NCI-H1092 treated with DMSO at 0.1 percent for 48 hours (cell line): ENCODE measurements at places on chromosomes 7 and 10.

DNA sequence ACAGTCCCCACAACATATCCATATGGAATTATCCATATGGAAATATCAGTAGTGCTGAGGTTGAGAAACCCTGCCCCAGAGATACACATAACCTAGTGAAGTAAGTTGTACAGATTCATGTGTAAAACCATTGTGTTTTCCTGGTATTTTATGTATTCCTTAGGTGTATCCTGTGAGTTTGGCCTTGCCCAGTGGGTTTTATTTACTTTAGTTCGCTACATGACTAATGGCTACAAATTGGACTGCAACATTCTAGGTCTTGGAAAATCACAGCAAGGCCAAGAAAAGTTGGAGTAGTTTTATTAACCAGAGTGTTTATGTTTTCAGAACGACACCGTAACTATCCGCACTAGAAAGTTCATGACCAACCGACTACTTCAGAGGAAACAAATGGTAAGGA is 1.4 kb downstream of the RPS24 start:
- no peak for DNase-seq

DNA sequence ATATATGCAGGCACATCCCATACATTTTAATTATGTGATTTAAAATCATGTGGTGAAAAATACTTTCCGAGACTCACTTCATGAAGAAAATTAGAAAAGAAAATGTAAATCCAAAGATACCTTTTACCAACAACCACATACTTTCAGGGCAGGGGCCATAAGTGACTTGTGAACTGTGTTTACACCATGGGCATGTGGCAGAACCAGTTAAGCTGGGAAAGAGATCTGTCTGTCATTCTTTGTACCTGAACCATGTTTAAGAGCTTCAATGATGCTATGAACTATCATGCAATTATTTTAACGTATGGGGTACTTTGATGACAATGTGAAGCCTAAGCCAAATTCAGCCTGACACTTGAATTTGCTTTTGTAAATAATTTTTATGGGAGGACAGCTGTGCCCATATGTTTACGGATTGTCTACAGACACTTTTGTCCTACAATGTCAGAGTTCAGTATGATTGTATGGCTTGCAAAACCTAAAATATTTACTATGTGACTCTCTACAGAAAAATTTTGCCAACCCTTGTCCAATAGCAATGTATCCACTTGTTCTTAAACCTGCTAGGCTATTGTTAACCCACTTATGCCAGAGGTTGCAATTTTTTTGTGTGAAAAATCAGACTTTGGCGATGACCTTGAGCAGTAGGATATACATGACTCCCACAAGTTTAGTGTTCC is 654.6 kb downstream of the TNS3 start:
- DNase-seq = peak; percentile 4

DNA sequence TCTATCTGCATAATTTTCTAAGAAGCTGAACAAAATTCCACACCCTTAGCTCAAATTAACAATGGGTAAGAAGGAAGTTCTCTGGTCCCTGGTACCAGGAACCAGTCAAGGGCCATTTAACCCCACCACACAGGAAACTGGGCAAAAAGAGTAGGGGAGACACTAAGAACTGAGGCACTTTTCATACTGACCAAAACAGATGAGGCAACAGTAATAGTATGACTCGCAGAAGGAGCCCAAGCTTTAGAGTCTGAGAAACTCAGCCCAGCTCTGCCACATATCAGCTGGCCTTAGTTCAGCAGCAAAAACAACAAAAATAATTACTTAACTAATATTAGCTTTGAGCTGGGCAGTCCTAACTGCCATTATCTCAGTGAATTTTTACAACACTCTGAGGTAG is 221.2 kb downstream of the FAM107B start:
- no peak for DNase-seq

GRCh38 chr10:17626656-17627055 is 9.5 kb upstream of the HACD1 start:
- no peak for DNase-seq

DNA sequence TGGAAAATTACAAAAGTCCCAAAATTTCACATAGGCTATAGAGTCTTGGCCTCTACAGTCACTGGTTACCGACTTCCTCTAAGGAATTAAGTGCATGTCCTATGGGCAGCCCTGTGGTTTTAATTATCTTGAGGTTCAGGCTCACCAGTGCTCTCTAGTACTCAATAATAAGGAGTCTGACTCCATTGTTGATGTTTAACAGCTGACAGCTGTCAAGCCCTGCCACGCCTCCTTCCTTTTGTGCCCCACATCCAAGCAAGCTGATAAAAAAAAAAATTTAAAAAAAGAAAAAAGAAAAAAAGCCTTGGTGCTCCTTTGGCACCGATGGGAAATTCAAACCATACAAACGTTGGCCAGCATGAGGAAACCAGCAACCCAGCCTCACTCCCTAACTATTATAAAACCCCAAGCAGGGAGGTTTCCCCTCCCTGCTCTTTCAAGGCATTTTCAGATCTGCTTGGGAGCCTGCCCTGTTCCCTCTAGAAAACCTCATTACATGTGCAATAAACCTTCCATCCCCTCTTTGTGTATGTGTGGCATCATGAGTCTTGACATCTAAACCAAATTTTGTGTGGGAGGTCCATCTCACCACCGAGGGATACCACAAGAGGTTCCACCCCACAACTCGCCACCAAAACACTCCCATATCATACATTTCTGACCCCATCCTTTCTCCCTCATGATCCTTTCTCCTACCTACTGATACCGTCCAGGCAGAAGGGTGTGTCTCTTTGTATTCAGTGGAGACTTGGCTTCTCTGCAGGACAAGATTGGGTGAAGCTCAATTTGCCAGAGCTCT is 70.9 kb upstream of the CCDC71L start:
- no peak for DNase-seq

DNA sequence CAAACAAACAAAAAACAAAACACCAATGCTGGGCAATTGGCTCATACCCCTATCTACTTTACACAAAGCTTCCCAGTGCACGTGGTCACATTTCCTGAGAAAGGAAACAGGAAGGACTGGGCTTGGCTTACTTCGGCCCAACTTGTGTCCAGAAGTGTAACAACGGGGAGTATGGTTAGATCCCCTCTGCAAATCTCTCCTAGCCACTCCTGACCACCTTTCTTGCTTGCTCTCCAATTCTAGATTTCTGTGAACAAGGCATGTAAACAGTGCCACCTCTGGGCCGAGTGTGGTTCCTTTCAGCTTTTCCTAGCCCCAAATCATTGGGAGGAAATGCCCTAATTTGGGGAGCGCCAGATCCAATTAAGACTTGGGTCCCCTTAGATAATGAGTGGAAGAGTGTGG is 21.0 kb upstream of the FRAT2 start:
- no peak for DNase-seq

DNA sequence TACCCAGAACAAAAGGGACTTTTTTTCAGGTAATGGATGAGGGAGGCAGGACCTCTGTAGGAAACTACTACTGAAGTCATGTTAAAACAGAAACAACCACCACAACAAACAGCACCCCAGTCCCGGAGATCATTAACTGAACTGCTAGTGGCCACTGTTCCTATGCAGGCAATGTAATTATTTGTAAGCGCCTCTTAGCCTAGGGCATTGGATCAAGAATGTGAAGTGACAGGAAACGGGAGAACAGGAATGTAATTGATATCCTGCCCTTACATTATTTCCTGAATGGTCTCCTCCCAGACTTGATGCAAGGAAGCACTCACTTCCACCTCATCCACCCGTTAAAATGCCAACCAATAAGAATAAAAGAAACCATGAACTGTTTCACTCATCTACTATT is 16.7 kb upstream of the GAD2 start:
- no peak for DNase-seq

GRCh38 chr7:128849804-128850490 is 12.7 kb upstream of the ATP6V1F start:
- DNase-seq = no peak

- DNase-seq = no peak
Measured at GRCh38 chr10:7038416-7038815, 372.4 kb downstream of the SFMBT2 start.

DNA sequence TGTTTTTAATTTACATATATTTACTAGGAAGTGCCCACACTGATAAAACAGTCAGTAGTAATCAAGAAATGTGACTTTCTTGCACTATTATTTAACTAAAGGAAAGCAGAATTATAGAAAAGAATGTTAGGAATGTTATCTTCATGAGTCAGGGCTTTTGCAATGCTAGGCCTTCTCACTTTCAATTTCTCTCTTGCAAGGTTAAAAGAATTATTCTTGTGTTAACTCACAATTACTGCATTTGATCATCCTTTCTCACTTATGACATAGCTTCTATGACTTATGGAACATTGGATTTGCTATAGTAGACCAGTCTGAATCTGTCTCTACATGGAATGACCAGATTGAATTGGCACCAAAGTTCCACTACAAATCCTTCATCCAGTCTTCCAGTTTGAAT is 192.4 kb downstream of the SDK1 start:
- no peak for DNase-seq

DNA sequence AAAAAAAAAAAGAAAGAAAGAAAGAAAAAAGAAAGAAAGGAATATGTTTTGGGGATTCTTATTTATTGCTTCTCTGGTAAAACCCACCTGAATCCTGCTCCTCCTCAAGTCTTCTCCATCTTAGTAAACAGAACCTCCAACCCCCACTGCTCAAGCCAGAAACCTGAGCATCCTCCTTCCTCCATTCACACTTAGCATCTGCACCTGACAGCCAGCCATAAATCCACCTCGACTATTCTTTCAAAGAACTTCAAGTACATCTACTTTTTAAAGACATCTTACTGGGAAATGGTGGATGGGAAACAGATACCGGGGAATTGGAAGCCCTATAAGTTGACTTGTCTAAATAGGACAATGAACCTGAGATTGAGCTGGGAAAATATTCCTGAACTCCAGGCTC is 519.9 kb upstream of the DPP6 start:
- DNase-seq = no peak

DNA sequence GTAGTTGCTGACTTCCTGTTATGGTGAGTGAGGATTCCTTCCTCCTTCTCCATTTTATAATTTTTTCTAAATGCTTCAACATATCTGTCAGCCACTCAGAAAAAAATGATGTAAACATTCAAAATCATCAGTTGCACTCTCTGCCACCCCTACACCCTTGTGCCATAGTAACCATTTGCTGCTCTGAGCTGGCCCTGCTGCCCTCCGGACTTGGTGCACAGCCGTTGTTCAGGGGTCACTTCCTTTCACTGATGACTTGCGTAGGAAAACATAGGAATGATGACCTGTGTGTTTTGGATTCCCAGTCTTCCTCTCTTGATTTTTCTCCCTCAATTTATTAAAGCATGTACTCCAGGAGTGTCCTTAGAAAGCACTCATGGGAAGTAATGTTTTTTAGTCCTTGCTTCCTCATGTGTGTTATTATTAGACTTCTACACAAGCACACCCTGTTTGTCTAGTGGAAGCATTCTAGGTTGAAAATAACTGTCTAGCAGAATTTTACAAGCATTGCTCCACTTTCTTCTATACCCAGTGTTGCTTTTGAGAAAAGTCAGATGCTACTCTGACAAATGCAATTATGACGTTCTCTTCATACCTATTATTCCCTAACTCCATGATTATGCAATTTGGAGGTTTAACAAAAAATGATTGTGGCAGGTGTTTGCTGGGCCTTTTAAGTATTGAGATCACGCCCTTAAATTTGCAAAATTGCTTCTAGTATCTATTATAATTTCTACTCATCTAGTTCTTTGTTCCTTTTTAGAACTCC is 62.6 kb upstream of the MTPN start:
- DNase-seq = no peak

GRCh38 chr10:91350651-91351081 is 59.5 kb upstream of the HECTD2 start:
- no peak for DNase-seq

DNA sequence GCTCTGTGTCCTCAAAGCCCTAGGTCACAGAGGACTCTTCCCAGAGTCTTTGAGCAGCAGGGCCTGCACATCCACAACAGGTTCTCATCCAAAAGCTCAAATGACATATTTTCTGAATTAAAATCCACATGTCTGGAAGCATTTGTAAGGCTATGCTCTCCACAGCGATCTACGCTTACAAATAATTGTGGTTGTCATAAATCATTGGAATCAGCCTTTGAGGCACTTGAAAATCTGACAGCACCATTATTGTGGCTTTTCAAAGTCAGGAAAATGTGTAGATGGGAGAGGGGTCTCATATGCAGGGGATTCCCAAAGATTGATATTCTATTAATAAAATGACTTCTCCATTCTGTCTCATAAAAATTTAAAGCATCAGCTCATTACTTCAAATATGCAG is 16.3 kb downstream of the GPR26 start:
- DNase-seq = no peak

DNA sequence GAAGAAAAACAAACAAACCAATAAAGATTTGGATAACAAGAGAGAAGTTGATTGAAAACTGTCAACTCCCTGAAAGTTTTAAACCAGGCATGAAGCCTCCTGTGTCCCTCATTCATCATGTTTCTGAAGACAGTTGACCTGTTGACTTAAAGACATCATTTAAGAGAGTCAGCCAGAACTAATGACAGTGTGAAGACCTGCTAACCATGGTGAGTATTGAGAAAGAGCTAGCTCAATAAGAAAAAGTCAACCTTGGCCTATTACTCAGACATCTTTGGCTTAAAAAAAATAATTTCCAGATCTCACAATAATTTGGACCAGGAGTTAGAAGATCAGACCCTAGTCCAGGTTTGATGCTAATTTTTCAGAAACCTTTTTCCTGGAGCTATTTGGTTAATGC is 45.3 kb upstream of the ANKRD1 start:
- DNase-seq = no peak

GRCh38 chr7:2301511-2301863 is 12.8 kb downstream of the SNX8 start:
- DNase-seq = no peak

- DNase-seq = no peak
Measured at GRCh38 chr10:62373995-62374861, at the start of gene ZNF365. Gene ZNF365, plus strand, starts transcription at chr10:62374369. Its CDS starts 1,825 bp downstream, at chr10:62376194.

- DNase-seq = no peak
Measured at GRCh38 chr7:99156649-99157048, 12.7 kb upstream of the SMURF1 start.

GRCh38 chr10:124517931-124518330 is 56.3 kb downstream of the LHPP start:
- DNase-seq = no peak

DNA sequence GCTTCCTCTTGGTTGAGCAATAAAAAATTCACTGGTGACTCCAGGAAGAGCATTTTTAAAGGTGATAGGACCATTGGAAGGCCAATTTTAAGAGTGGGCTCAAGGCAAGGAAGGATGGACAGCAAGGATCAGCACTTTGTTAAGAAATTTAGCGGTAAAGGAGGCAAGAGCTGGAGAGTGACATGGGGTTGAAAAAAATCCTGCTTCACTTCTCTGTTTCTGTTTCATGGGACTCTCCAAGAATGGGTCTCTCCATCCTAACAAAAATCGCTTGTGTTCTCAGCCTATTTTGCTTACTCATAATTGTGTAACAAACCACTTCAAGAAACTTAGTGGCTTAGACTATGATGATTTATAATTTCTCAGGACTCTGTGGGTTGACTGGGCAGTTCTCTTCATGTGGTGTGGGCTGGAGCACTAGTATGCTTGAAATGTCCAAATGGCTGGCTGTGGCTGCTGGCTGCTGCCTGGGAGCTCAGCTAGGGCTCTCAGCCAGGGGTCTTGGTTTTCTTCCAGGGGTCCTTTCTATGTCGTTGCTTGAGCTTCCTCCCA is 59.8 kb upstream of the ZNRF2 start:
- peak; percentile 25 for DNase-seq
